ENCODE measurements at places on chromosomes 11 and 22.

- no peak overlapping the region for H3K4me3 ChIP-seq
- H3K4me1 ChIP-seq = peaks cover 2% of the 10 kb centered on the region
- no peaks in the 10 kb centered on the region for H3K27me3 ChIP-seq
- no peaks in the 10 kb centered on the region for H3K36me3 ChIP-seq
Observed at GRCh38 chr11:79045018-79045799, 395.6 kb downstream of the TENM4 start.

GRCh38 chr11:8567602-8568198 lies 26.3 kb downstream of the STK33 start:
- H3K36me3 ChIP-seq = no peaks in the 10 kb centered on the region
- H3K27ac ChIP-seq = no peak overlapping the region
- no peak overlapping the region for H3K4me3 ChIP-seq
- no peaks in the 10 kb centered on the region for H3K27me3 ChIP-seq
- no peak for DNase-seq

DNA sequence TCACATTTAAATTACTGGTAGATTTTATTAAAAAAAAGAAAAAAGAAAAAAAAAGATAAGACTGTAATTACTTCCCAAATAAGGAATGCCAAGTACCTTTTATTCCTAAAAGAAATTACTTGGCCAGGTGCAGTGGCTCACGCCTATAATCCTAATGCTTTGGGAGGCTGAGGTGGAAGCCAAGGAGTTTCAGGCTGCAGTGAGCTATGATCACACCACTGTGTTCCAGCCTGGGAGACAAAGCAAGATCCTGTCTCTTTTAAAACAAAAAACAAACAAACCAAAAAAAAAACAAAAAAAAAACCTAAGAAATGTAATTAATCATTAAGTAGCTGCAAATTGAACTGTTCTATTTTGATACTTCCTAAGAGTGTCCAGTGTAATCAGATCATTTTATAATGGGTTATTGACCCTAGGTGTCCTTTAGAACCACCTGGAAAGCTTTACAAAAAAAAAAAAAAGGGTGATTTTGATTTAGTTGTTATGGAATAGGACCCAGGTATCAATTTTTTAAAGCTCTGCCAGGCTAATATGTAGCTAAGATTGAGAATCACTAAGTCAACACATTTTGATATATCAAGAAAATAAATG lies 10.8 kb downstream of the LIN7C start:
- H3K4me1 ChIP-seq = no peaks in the 10 kb centered on the region
- DNase-seq = no peak
- no peak overlapping the region for H3K27ac ChIP-seq

DNA sequence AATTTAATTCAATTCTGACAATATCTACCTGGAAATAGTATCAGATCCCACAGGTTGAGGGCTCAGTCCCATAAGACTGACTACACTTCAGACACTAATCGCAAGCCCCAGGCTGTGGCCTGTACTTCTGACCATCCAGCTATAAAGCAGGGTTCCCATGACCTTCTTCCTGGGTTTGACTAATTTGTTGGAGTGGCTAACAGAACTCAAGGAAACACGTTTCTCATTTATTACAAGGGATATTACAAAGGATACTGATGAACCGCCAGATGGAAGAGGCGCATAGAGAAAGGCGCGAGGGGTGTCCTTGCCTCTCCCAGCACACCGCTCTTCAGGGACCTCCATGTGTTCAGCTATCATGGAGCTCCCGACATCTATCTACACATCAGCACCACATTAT lies 13.7 kb downstream of the CLTCL1 start:
- DNase-seq = no peak
- H3K4me3 ChIP-seq = no peak overlapping the region
- H3K27me3 ChIP-seq = no peaks in the 10 kb centered on the region
- H3K36me3 ChIP-seq = no peaks in the 10 kb centered on the region
- H3K4me1 ChIP-seq = no peaks in the 10 kb centered on the region

DNA sequence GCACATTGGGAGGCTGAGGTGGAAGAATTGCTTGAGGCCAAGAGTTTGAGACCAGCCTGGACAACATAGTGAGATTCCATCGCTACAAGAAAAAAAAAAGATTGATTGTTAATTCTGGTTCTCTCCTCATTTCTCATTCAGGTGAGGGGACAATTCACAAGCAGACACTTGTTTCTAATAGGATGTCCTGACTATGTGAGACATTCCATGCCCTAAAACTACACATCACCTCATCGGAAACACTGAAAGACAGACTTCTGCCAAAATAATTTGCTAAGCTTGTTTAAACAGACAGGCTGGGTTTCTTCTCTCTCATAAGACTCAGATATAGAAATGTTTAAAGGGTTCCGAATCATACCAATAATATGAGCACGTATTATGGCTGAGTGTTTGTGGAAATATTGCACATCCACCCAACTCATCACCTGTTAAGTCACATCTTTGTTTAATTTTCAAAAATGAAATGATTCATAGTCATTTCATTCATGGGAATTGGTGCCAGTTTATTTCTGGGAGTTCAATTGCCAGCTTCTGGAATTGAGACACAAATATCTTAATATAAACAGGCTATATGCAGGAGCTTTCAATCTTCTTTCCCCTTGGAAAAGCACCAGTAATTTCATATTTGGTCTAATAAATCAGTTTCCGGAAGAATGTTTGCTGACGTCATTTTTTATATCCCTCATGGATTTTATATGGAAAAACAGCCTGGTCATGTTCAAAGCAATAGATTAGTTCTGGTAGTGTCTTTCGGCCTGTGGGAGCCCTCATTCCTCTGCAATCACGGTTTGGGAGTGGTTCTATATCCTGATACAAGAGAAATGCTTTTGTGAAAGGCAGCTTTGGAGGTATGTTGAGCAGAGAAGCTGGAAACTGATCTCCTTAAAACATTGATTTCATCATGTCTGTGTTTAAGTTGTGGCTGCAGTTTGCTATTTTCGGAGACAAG lies 87.0 kb downstream of the BDNF start:
- H3K4me3 ChIP-seq = no peak overlapping the region
- no peaks in the 10 kb centered on the region for H3K4me1 ChIP-seq
- no peak overlapping the region for H3K27ac ChIP-seq
- DNase-seq = no peak
- no peaks in the 10 kb centered on the region for H3K36me3 ChIP-seq

GRCh38 chr22:46923394-46923793 lies 160.9 kb downstream of the TBC1D22A start:
- no peaks in the 10 kb centered on the region for H3K4me1 ChIP-seq
- no peak for DNase-seq
- H3K27me3 ChIP-seq = no peaks in the 10 kb centered on the region
- no peaks in the 10 kb centered on the region for H3K36me3 ChIP-seq
- H3K4me3 ChIP-seq = no peak overlapping the region

GRCh38 chr22:35452351-35452781 lies 52.4 kb downstream of the MCM5 start:
- no peak for DNase-seq
- no peaks in the 10 kb centered on the region for H3K36me3 ChIP-seq
- H3K4me3 ChIP-seq = no peak overlapping the region
- H3K27me3 ChIP-seq = no peaks in the 10 kb centered on the region

DNA sequence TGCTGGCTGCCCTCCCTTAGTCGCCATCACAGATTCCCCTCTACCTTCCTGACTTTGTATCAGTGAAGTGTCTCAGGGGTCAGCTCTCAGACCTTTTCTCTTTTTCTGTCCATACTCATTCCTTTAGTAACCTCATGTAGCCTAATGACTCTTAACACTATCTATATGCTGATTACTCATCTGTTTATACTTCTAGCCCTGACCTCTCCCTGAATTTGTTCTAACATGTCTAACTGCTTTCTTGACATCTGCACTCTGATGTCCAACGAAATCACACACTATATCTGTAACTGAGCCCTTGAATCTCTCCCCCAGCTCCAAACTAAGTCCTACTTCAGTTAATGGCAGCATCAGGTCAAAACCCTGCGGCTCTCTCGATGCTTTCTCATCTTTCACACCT lies 135.8 kb upstream of the TIMP3 start:
- no peak overlapping the region for H3K27ac ChIP-seq
- no peak for DNase-seq
- H3K4me1 ChIP-seq = no peaks in the 10 kb centered on the region
- H3K4me3 ChIP-seq = no peak overlapping the region
- H3K36me3 ChIP-seq = no peaks in the 10 kb centered on the region

- no peaks in the 10 kb centered on the region for H3K27me3 ChIP-seq
- no peak for DNase-seq
- H3K27ac ChIP-seq = no peak overlapping the region
Observed at GRCh38 chr11:130219148-130219547, 59.6 kb downstream of the ST14 start.

DNA sequence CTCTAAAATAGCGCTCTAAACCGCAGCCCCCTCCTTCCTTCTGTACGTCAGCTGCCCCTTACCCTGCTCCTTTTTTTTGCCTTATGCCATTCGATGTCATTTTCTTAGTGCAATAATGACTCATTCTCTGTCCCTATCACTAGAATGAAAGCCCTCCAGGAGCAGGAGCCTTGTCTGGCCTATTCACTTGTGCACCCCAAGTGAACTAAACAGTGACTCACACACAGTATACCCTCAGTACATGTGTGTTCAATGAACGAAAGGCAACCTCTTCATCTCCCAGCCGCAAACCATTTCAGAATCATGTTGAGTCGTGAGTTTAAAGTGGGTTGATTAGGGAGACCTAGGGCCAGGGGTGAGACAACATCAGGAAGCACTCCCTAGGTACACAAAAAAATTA lies 50.7 kb upstream of the SPATA19 start:
- H3K36me3 ChIP-seq = no peaks in the 10 kb centered on the region
- H3K27me3 ChIP-seq = no peaks in the 10 kb centered on the region
- no peak for DNase-seq
- no peak overlapping the region for H3K4me3 ChIP-seq
- H3K4me1 ChIP-seq = no peaks in the 10 kb centered on the region

GRCh38 chr11:126008956-126009355 lies 53.7 kb downstream of the CDON start:
- H3K4me1 ChIP-seq = no peaks in the 10 kb centered on the region
- H3K27ac ChIP-seq = no peak overlapping the region
- no peak overlapping the region for H3K4me3 ChIP-seq

Measured in mesendoderm (in vitro differentiated cells).